T-cell (primary cell): ENCODE measurements at places on chromosomes 13 and 19.

- DNase-seq: no peak
Measured at GRCh38 chr19:35228177-35228930, at the start of gene FAM187B. Gene FAM187B (minus strand): TSS chr19:35228739. CDS start chr19:35228680, 59 bp downstream.

DNA sequence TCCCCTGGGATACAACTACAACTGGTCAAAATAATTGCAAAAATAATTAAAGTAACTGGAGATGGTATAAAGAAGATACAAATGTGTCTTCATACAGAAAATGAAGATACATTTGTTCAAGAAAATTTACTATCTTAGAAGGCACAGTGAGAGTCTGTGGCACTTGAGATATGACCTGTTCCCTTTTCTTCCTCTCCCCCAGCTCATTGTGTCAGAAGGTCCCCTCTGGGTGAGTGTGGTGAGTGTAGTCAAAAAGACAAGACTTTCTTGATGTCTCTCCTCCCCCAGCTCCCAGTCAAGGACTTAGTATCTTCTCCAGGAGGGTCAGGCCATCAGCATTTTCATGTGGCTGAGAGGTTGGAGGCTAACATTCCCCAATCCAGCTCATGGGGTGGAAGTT, 51.7 kb downstream of the EDNRB start:
- DNase-seq: no peak

DNA sequence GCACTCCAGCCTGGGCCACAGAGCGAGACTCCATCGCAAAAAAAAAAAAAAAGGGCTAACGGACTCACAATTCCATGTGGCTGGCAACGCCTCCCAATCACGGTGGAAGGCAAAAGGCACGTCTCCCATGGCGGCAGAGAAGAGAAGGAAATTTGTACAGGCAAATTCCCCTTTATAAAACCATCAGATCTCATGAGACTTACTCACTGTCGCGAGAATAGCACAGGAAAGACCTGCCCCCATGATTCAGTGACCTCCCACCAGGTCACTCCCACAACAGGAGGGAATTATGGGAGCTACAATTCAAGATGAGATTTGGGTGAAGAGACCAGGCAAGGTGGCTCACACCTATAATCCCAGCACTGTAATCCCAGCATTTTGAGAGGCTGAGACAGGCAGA, 18.7 kb upstream of the NMRK2 start:
- no peak for DNase-seq

DNA sequence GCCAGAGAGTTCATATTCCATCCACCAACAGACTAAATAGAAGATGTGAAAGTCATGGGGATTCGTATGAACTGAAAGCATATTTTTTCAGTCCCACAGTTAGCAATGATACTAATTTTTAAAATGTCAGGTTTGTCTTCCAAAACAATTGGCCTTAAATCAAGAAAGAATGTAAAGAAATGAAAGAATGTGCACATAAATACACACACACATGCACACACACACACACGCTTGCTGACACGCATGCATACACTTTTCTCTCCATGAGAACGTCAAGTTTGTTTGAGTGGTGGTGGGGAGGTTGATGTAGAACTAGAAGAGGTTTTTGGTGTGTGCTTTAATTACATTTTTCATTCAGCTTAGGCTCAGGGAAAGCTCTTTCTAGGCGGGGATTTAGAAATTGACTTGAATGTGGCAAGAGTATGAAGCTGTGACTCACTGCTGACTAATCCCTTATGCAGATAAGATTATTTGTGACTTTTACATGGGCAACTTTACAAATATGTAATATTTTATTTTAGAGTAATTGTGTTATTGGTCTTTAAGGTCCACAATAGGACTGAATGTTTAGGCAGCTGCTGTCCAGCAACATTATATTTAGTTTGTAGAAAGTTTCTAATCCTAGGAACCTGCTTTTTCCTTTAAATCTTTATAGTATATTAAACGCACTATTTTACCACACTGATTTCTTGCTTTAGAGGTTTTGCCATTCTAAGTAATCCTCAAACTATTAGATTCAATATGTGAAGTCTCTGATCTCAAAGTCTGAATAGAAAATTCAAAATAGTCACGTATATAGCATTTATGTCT, 18.8 kb downstream of the FLT1 start:
- DNase-seq: no peak

DNA sequence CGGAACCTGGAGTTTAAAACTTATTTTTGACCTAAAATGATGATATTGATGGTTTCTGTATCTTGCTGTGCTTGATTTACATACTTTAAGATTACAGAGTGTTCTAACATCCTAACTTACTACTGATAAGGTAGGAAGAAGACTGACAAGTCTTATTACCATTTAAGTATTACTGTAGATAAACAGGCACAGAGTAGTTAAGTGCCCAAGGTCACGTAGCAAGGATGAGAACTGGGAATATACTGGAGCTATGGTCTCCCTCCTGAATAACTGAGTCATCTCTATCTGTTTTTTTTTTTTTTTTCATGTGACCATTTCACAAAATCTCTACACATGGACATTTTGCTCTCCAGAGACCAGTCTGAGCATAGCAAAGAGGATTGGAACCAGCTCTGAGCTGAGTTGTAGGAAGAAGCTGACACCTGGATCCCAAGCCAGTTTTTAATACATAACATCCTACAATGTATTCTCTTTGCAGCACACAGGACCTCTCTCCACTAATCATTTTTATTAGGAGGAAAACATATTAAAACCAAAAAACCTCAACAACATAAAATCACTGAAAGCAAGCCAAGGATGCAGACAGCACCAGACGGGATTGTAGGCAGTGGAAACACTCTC, 173.5 kb downstream of the DNAJC15 start:
- no peak for DNase-seq

DNA sequence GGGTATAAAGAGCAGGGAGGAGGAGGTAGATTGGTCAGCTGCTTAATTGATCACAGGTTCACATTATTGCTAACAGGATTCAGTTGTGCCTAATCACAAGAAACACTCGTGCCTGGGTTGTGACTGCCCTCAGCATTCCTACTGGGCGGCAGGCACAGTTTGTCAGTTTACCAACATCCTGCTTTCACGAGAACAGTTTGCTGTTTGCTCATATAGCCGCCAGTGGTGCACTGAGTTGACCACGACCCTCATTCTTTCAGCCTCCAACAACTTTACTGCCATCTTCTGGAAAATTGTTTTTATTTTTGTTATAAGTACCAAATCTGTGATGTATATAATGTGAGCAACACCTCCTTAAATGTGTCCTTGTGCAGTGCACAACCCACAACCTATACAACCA, 16.2 kb upstream of the IFT88 start:
- DNase-seq: no peak

GRCh38 chr13:36163286-36163685, 32.1 kb upstream of the DCLK1 start:
- DNase-seq: no peak

- DNase-seq: no peak
Measured at GRCh38 chr19:46744005-46744691, 1.7 kb upstream of the FKRP start.

DNA sequence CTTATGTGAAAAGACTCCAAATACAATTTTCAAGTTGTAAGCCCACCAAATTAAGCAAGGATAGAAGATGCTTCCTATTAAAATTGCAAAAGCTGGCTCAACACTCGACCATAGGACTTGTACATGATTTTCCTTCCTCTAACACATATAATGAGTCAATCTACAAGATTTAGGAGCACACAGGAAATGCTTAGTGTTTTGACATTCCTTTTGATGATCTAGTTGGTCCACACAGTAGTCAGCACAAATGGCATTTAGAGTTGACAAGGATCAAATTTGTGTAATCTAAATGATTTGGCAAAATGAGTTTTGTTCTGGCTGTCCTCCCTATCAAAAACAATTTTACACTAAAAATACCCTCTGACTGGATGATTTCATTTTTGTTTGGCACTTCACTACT, 340.2 kb downstream of the DIAPH3 start:
- DNase-seq: no peak

GRCh38 chr13:74025369-74025768, 108.8 kb downstream of the KLF12 start:
- DNase-seq: no peak

DNA sequence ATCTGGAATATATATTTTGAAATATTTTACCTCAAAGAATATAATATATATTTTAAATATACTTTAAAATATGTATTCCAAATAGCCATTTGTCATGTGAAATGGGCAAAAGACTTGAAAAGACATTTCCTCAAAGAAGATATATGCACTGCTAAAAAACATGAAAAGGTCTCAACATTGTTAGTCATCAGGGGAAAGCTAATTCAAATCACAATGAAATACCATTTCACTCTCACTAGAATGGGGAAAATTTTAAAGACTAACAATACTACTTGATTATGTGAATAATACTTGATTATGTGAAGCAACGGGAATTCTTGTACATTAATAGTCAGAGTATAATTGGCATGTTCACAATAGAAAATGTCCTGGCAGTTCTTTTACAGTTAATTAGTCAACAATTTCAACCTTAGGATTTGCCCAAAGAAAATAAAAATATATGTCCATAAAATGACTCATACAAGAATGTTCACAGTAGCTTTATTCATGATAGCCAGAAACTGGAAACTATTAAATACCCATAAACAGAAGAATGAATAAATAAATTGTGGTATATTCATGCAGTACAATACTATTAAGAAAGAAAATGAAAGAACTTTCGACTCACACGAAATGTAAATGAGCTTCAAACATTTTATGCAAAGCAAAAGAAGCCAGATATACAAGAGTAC, 6.8 kb upstream of the KBTBD6 start:
- no peak for DNase-seq

DNA sequence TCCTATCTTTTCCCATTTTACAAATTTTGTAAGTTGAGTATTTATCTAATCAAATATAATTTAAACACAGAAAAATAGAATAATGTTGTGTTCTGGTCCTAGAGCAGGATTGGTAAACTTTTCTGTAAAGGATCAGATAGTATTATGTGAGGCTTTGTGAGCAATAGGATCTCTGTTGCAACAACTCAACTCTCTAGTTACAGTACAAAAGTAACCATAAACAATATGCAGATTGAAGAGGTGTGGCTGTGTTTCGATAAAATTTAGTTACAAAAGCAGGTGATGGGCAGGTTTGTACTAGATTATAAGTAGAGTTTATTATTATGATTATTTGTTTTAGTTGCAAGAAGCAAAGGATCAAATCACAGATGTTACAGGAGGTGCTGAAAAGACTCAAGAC, 15.2 kb upstream of the C1QTNF9B start:
- no peak for DNase-seq

DNA sequence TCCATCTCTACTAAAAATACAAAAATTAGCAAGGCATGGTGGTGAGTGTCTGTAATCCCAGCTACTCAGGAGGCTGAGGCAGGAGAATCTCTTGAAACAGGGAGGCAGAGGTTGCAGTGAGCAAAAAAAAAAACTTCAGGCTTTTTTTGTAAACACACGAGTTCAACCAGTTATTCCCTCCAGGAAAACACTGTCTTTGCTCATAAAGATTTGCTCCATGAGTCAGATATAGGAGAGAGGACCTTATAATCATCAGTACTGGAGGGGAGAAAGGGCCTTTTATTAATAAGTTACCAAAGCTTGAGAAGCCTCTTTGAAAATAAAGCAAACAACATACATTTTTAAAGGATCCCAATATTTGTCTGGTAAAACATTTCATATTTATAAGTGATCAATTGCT, 110.7 kb downstream of the EFNB2 start:
- DNase-seq: no peak

GRCh38 chr13:76307142-76307541, 579.1 kb downstream of the KCTD12 start:
- no peak for DNase-seq

- no peak for DNase-seq
Measured at GRCh38 chr13:93635616-93636032, 409.0 kb downstream of the GPC6 start.

- DNase-seq: no peak
Measured at GRCh38 chr13:98041081-98041820, 87.8 kb downstream of the IPO5 start.

- no peak for DNase-seq
Measured at GRCh38 chr19:1510442-1510806, 2.4 kb downstream of the ADAMTSL5 start.

- DNase-seq: no peak
Measured at GRCh38 chr13:100596516-100596915, 7.9 kb upstream of the GGACT start.

GRCh38 chr19:2461751-2462634, 5.2 kb upstream of the LMNB2 start:
- DNase-seq: peak; percentile 31

DNA sequence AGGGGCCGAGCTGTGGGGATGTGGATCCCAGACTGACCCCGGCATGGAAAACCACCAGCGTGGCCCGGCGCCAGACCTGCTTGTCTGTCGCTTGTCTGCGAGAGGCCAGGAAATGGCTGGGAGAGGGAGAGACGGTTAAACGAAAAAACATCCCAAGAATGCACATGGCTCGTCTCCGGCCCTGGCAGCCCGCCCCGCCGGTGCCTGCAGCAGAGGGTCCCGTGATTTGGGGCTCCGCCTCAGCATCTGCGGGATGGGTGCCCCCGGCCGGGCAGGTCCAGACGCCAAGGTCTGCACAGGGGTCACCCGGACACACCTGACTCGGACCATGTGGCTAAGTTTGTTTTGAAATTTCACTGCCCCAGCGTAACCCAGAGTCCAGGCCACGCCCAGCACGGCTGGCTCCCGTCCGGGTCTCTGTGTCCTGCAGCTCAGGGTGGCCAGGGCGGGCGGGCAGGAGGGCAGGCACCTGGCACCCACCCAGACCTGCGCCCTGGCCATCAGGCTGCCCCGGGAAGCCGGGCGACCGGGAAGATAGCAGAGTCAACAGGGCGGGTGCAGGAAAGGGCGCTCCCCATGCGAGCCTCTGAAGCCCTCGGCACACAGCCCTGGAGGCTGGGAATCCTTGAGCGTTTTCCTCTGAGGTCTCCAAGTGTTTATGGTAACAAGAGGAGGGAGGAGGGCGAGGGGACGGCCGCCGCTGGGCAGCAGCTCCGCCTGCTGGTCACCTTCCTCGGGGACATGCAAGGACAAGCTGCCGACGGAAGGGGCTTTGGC, 103.2 kb downstream of the GADD45B start:
- DNase-seq: peak; percentile 24

- no peak for DNase-seq
Measured at GRCh38 chr19:56118666-56119581, 2.2 kb downstream of the ZNF787 start.

DNA sequence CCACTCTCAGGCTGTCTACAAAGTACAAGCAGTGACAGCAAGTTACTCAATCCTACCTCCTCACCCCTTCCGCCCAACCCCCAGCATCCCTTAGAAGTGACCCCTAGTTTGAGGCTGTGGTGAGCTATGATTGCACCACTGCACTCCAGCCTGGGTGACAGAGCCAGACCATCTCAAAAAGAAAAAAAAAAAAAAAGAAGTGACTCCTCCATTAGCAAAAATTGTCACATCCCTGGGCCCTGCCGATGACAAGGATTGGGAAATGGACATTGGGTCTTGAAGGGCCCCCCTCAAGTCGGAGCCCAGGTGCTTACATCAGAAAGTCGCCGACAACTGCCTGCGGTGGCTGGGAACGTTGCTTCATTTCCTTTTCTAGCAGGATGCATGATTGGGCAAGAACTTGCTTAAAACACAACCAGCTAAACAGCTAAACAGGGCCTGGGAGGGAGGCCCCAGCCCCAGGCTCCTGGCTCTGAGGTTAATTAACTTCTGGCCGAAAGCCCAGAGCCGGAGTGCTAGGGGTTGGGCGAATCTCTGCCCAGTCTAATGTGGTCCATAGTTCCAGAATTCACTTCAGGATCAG, 15.3 kb downstream of the RAB3D start:
- DNase-seq: peak; percentile 42

- no peak for DNase-seq
Measured at GRCh38 chr19:51549533-51550324, 18.3 kb upstream of the SIGLEC6 start.
